ENCODE measurements at places on chromosomes 5 and 9.

DNA sequence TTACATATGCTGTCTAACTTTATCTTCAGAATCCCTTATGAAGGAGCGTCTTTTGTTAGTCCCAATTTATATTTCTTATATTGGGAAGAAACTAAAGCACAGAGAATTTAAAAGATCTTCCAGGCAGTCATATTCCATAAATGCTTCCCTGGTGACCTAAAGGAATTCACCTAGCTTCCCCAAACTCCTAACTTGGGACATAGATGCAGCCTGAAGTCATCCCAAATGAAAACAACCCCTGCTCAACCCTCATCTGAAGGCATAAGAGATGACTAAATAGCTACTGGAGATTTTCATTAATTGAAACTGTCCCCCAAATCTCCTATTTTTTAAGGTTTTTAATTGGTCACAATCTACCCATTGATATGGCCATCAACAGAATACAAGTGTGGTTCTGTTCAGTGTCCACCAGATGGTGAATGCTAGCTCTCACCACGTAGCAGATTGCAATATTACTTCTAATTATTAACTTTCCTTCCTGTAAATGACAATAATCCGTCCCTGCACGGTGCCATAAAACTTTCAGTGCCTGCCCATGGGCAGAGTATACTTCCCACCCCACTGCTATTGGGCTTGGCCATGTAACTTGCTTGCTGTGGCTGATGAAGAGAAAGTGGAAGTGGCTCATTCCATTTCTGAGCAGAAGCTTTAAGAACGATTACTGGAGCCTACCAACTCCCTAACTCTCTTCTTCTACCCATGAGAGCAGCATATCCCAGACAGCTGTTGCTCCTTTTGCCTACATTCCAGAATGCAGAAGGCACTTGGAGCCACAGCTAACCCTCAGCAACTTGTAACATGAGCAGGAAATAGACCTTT is 18.7 kb downstream of the PRUNE2 start:
- DNase-seq, result no peak

GRCh38 chr9:19232823-19233194 is 2.3 kb downstream of the DENND4C start:
- no peak for DNase-seq

DNA sequence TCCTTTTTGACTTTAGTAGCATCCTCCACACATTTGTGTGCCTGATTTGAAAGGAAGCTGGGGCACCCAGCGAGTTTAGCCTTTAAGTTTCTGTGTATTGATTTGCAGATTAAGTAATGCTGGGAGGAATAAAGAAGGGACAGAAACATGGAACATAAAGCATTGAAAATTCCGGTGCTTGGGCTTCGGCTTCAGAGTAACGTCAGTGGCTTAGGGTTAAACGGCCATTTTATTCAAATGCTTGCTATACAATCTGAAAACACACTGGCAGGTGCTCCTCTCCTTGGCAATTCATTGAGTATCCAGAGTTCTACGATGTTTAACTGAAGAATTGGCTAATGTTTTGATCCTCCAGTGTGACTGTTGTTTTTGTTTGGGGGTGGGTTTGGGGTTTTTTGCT is 58.0 kb upstream of the FSD1L start:
- DNase-seq, result no peak

GRCh38 chr5:64518793-64519192 is 13.0 kb downstream of the RGS7BP start:
- no peak for DNase-seq

GRCh38 chr9:105656131-105656921 is 5.9 kb upstream of the TAL2 start:
- no peak for DNase-seq

- DNase-seq, result no peak
Observed at GRCh38 chr9:69822116-69822750, 1.6 kb downstream of the CFAP95 start.

GRCh38 chr9:112819635-112820496 is 69.3 kb downstream of the SNX30 start:
- peak; percentile 31 for DNase-seq

GRCh38 chr9:127311239-127311741 is 46.7 kb downstream of the GARNL3 start:
- DNase-seq, result peak; percentile 10

GRCh38 chr5:29845206-29845605 is 1348.3 kb upstream of the CDH6 start:
- DNase-seq, result no peak

GRCh38 chr9:136482046-136482792 is 621 bp downstream of the SEC16A start:
- no peak for DNase-seq

DNA sequence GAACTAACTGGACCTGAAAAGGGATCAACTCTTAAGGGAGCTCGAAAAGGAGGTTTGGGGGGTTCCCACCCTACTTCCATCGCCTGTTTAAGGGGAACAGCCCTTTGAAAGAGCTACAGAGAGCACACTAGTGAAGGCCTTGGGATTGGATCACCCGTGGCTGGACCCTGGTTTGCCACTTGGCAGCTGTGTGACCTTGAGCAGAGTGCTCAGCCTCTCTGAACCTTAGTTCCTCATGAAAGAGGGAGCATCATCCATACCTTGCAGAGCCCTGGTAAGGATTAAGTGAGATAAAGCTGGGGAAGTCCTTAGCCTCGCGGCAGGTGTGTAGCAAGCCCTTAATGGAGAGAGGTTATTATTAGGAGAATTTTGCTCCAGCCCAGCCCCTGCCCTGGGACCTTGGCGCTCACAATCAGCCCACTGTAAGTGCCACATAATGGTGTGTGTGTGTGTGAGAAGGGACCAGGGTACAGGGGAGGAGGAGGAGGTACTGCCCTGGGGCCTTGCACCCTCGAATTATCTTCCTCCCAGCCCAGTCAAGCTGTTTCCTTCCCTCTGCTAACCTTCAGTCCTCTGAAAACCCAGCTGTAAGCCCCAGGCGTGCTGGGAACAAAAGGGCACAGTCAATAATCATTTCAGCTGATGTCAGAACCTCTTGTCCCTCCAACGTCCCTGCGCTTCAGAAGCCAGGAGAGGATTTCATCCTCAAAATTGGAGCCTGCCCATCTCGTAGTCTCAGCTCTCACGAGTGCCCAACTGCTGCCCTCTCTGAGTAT is 42.9 kb downstream of the FOXI1 start:
- DNase-seq, result no peak

Data from smooth muscle cell of the brain vasculature (primary cell).